Activated CD4-positive, alpha-beta T cell treated with anti-CD3 and anti-CD28 coated beads, Interleukin-2, amount 10 ng/mL, durations not matched to agents 24 days and 14 days (primary cell): ENCODE measurements at places on chromosomes 4 and X. TPM values are rescaled to one million over a fixed set of nuclear protein-coding genes. Genes with fewer than 3 reads are reported as not detected.

DNA sequence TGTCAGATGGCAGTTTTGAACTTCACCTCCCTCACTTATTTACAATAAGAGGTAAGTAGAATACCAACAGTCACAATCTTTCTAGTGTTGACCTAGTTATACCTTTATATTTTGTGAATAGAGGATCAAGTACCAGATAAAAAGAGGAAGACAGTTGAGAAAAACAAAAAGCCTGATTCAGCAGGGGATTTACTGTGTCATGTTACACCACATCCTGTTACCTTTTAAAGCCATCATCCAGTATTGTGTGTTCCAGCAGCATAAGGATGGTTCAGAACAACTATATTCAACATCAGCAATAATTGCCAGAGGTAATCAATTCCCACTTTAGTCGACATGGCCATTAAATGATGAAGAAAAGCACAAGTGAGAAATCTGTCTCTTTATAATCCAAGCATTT is 21.3 kb upstream of the CXCL6 start:
- peaks cover 17% of the 10 kb centered on the region for H3K4me1 ChIP-seq
- no peak overlapping the region for H3K4me3 ChIP-seq
- peak overlapping the region; percentile 42 for H3K27ac ChIP-seq
- no peaks in the 10 kb centered on the region for H3K36me3 ChIP-seq
- H3K27me3 ChIP-seq: no peaks in the 10 kb centered on the region

GRCh38 chr4:112119353-112119783 is 25.9 kb upstream of the FAM241A start:
- H3K4me1 ChIP-seq: peaks cover 21% of the 10 kb centered on the region
- DNase-seq: peak; percentile 76
- H3K27ac ChIP-seq: peak overlapping the region; percentile 97

- no peaks in the 10 kb centered on the region for H3K4me1 ChIP-seq
- H3K4me3 ChIP-seq: no peak overlapping the region
- DNase-seq: no peak
- no peak overlapping the region for H3K27ac ChIP-seq
Observed at GRCh38 chrX:54397113-54397512, 39.3 kb upstream of the WNK3 start.

- H3K36me3 ChIP-seq: peaks cover 11% of the 10 kb centered on the region
- H3K27me3 ChIP-seq: no peaks in the 10 kb centered on the region
- no peak overlapping the region for H3K4me3 ChIP-seq
- no peaks in the 10 kb centered on the region for H3K4me1 ChIP-seq
Observed at GRCh38 chrX:119618439-119618838, 12.2 kb upstream of the NKRF start.

- peaks cover 8% of the 10 kb centered on the region for H3K27me3 ChIP-seq
- DNase-seq: no peak
- no peak overlapping the region for H3K27ac ChIP-seq
- H3K36me3 ChIP-seq: no peaks in the 10 kb centered on the region
- no peak overlapping the region for H3K4me3 ChIP-seq
Observed at GRCh38 chr4:53914313-53915016, 149.9 kb downstream of the CHIC2 start.

GRCh38 chr4:146095860-146096259 is 79.7 kb upstream of the LSM6 start:
- no peaks in the 10 kb centered on the region for H3K4me1 ChIP-seq
- peaks cover 6% of the 10 kb centered on the region for H3K27me3 ChIP-seq
- no peaks in the 10 kb centered on the region for H3K36me3 ChIP-seq
- H3K4me3 ChIP-seq: no peak overlapping the region
- no peak overlapping the region for H3K27ac ChIP-seq
- DNase-seq: no peak

GRCh38 chr4:88573276-88573980 is 18.9 kb upstream of the HERC3 start:
- no peak overlapping the region for H3K4me3 ChIP-seq
- no peak overlapping the region for H3K27ac ChIP-seq
- H3K4me1 ChIP-seq: no peaks in the 10 kb centered on the region
- no peak for DNase-seq

- H3K36me3 ChIP-seq: no peaks in the 10 kb centered on the region
- peak overlapping the region; percentile 17 for H3K4me3 ChIP-seq
- H3K4me1 ChIP-seq: peaks cover 16% of the 10 kb centered on the region
- no peak for DNase-seq
- H3K27me3 ChIP-seq: peaks cover 2% of the 10 kb centered on the region
- H3K27ac ChIP-seq: peak overlapping the region; percentile 54
Observed at GRCh38 chr4:145720656-145721055, 40.7 kb downstream of the C4orf51 start.

SLC26A1 gene
- 0.26 TPM in 1 of 2 replicates, not detected in the other for total RNA-seq
